Osteocyte (in vitro differentiated cells): ENCODE measurements at places on chromosomes 12 and 14. TPM values are rescaled to one million over a fixed set of nuclear protein-coding genes. Genes with fewer than 3 reads are reported as not detected.

The IFI27 gene
- 1.5 and 2.6 TPM in 2 replicates for total RNA-seq

GRCh38 chr14:64971491-64971942, 619 bp downstream of the RAB15 start:
- no peak for DNase-seq
- peaks cover 34% of the 10 kb centered on the region for H3K4me1 ChIP-seq
- H3K27ac ChIP-seq, result no peak overlapping the region
- no peaks in the 10 kb centered on the region for H3K36me3 ChIP-seq
- H3K4me3 ChIP-seq, result peak overlapping the region; percentile 76

DNA sequence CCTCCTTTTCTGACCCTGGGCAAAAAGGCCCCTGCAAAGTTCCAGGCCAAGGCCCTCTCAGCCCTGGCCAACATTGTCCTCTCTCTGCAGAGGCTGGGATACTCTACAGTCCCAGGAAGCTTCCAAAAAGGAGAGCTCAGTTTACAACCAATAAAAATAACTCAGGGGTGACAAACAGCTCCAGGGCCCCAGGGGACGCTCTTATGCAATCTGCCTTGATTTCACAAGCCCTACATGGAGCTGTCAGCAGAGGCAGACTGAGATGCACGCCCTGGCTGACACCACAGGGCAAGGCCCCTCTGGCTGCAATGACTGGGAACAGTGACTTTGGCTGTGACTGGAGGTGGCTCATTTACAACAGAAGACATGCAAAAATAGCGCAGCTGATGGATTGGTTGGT, 129.0 kb upstream of the MED13L start:
- H3K36me3 ChIP-seq, result no peaks in the 10 kb centered on the region
- no peak overlapping the region for H3K4me3 ChIP-seq
- H3K27me3 ChIP-seq, result no peaks in the 10 kb centered on the region
- no peak for DNase-seq
- peaks cover 50% of the 10 kb centered on the region for H3K4me1 ChIP-seq
- H3K27ac ChIP-seq, result peak overlapping the region; percentile 65

The DEPDC4 gene
- total RNA-seq, result 1.4 TPM in 2 replicates

GRCh38 chr12:69932154-69932553, 107.1 kb downstream of the MYRFL start:
- peaks cover 2% of the 10 kb centered on the region for H3K4me1 ChIP-seq
- no peak overlapping the region for H3K4me3 ChIP-seq
- H3K27ac ChIP-seq, result no peak overlapping the region
- no peaks in the 10 kb centered on the region for H3K36me3 ChIP-seq

- peaks cover 7% of the 10 kb centered on the region for H3K36me3 ChIP-seq
- peak overlapping the region; percentile 82 for H3K27ac ChIP-seq
- DNase-seq, result no peak
- no peaks in the 10 kb centered on the region for H3K27me3 ChIP-seq
Measured at GRCh38 chr14:71532790-71533189, 399.4 kb upstream of the RGS6 start.

DNA sequence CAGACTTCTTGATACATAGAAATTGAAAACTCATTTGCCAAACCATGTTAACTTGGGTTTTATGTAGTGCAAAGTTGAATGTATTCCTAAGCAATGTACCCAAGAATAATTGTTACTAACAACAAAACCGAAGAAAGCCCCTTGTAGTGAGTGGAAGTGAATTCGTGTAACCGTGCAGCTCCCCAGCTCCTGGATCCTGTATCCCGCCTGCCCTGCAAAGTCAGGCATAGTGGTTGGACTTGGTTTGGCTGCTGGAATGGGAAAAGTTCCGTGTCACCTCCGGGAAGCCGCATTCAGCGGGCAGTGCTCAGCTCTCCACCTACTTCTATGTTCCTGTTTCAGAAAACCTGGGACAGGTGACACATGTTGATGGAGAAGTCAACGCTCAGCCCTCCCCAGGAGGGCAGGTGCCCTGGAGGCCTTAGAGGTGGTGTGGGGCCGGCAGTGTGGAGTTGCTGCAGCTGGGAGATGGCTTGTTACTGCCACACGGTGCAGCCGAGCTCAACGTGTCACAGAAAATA, 29.2 kb upstream of the C14orf180 start:
- peak; percentile 70 for DNase-seq
- no peak overlapping the region for H3K4me3 ChIP-seq
- H3K4me1 ChIP-seq, result no peaks in the 10 kb centered on the region
- no peaks in the 10 kb centered on the region for H3K27me3 ChIP-seq
- no peak overlapping the region for H3K27ac ChIP-seq

DNA sequence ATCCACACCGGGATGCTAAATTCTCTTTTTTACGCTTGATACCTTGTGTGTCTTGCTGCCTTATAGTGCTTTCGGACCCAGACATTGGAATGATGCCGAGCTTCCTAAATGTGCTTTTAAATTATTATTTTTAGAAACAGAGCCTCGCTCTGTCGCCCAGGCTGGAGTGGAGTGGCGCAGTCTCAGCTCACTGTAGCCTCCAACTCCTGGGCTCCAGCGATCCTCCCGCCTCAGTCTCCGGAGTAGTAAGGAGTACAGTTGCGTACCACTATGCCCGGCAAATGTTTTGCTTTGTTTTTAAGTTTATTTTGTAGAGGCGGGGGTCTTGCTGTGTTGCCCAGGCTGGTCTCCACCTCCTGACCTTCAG, 489 bp upstream of the EML5 start:
- no peak for DNase-seq
- no peak overlapping the region for H3K27ac ChIP-seq
- H3K36me3 ChIP-seq, result no peaks in the 10 kb centered on the region
- H3K27me3 ChIP-seq, result peaks cover 48% of the 10 kb centered on the region

The RASAL1 gene
- total RNA-seq, result not detected in 2 replicates

DNA sequence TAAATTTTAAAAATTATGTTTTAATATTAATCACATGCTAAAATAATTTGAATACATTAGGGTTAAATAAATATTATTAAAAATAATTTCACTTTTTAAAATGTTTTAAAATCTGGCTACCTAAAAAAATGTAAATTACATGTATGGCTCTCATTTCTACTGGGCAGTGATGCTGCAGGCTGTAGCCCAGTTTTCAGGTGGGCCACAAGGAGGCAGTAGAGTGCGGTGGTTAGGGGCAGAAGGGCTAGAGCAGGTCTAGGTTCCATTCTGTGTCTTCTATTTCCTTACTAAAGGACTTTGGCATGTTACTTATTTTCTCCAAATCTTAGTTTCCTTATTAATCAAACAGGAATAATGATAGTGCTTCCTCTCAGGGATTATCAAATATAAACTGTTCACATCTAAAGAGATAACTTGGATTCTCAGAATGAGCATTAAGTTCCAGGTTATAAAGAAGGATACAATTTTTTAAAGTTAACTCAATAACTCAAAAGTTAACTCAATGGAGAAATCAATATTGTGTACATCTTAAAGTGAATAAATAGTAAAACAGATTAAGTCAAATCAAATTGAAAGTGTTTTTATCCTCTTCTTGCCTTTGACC, 54.9 kb upstream of the OVCH1 start:
- peak; percentile 87 for DNase-seq
- no peak overlapping the region for H3K27ac ChIP-seq
- H3K4me3 ChIP-seq, result no peak overlapping the region
- H3K4me1 ChIP-seq, result peaks cover 9% of the 10 kb centered on the region

- no peak for DNase-seq
- H3K36me3 ChIP-seq, result no peaks in the 10 kb centered on the region
- no peak within 1 kb of the TSS for H3K27ac ChIP-seq
- H3K4me1 ChIP-seq, result peaks cover 22% of the 10 kb centered on the region
Measured at GRCh38 chr14:70188659-70189455, at the start of gene SLC8A3. TSS of gene SLC8A3 (minus strand) at chr14:70188951. CDS start at chr14:70168422, 20,529 bp downstream.

- H3K4me3 ChIP-seq, result no peak overlapping the region
- no peak overlapping the region for H3K27ac ChIP-seq
- no peaks in the 10 kb centered on the region for H3K36me3 ChIP-seq
- no peaks in the 10 kb centered on the region for H3K27me3 ChIP-seq
- H3K4me1 ChIP-seq, result no peaks in the 10 kb centered on the region
- no peak for DNase-seq
Measured at GRCh38 chr14:69956970-69957369, 77.8 kb downstream of the SMOC1 start.
